ENCODE measurements at places on chromosomes 13 and 19. TPM values are rescaled to one million over a fixed set of nuclear protein-coding genes. Genes with fewer than 3 reads are reported as not detected.

Gene CYP2S1
- 0.46 TPM for polyA plus RNA-seq

DNA sequence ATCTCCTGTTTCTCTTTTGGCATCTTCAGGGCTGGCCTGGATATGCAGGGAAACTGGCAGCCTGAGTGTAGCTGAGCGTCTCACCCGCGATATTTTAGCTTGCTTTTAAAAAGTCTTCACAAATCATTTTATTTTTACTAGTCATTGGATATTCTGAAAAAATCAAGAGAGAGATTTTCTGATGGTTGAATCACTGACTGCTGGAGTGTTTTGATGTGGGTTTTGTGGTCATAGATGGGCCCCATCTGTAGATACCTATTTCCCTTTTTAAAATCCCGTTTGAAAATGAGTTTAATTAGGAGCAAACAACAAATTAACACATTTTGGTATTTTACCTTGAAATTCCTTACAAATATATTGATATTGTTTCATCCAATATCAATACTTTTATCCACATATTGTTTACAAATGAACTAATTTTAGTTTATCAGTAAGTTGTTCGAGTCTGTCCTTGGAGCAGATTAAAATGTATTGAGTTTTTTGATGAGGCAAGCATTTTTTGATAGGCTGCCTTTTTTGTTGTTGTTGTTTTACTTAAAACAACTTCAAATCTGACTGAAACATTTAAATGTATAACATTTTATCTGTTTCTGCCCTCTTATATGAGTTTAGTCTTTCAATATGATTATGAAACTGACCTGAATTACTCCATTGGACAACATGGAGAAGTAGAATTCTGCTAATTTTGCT is 21.5 kb upstream of the OXGR1 start:
- no peak for DNase-seq

DNA sequence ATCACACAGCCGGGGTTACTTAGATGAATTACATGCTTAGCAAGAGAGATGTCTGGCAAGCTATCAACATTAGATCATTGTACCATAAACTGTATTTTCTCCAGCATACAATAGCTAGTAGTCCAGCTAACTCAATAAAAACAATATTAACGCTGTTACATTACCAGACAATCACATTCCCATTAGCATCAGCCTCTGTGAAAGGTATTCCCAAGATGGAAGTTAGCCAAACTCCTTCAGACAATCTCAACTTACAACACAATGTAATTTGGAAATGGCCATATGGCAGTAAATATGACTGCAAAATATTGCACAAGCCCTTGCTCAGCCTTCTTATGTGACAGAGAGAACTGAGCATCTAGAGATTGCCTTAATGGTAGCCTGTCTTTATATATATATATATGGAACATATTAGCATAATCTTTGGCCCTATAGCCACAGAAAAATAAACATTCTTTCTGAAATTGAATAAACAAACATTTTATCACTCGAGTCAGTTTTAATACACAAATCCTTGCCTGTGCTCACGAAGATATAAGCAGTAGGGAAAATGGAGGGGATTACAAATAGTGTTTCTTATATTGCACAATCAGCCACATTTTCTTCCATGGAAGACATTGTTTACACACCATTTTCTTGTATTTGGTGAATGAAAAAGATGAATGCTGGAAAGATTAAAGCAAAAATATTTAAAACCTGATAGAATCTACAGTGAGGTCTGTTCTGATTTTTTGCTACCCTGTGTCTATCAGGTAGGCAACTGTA is 1060.5 kb downstream of the DIAPH3 start:
- no peak for DNase-seq

GRCh38 chr13:23866420-23867026 is 22.7 kb downstream of the MIPEP start:
- no peak for DNase-seq

DNA sequence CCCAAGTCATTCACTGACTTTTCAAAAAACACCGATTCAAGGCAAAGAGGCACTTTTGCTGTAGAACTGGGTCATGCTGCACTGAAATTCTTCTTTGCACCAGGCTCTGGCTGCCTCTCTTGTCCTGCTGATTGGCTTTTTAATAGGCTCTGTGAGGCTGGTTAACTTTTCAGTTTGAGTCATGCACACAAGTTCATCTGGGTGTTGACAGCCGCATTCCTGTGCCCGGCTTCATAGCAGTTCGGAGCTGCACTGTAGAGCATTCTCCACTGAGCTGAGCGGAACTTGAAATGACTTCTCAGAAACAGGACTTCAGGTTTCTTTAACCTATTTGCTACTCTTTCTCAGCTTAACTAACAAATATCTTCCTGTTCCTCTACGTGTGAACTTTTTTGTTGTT is 978.3 kb downstream of the UQCRFS1 start:
- no peak for DNase-seq

DNA sequence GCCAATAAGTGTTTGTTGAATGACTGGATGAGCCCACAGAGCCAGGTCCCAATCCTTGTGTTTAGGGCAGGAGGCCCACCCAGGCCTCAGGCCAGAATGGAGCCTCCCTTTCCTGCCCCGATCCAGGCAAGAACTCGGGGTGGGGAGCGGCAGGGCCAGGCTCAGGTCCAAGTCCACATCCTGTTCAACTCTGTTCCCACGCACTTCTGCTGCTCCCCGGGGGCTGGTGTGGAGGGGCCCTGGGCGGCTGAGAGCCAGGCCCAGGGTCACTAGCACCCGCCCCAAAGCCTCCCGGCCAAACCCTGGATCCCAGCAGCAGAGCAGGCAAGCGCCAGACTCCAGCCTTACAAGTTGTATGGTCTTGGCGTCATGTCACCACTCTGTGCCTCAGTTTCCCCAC is 8.0 kb downstream of the ANGPTL8 start:
- no peak for DNase-seq

Gene RNF113B
- polyA plus RNA-seq = not detected

DNA sequence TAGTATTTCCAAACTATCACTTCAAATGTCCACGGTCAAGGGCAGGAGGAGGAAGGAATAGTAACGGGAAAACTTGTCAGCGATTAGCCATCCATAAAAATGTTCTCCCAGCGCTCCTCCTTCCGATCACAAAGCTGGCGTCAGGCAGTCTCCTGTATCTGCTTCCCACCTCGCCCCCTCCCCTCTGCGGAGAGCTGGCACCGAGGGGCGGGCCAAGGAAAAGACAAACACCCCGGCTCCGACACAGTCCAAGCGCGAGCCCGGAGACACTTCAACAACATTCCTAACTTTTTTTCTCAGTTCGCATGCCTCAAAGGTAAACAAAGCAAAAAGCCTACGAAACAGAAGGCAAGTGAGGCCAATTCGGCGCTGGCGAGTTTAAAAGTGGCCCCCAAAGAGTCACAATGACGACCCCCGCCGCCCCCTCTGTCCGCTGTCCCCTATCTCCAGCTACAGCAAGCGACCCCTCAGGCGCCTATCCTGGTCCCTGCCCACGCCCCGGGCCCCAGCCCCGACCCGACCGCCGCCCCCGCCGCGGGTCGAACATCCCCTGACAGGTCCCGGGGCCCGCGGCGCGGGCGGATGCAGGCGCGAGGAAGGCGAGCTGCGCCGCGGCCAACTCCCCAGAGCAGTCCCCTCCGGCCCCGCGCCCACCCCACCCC is 736 bp downstream of the SMAD9 start:
- DNase-seq = peak; percentile 60

Gene GFY
- polyA plus RNA-seq = not detected

Gene RAB20
- 7.5 TPM for polyA plus RNA-seq

- DNase-seq = no peak
Measured at GRCh38 chr13:114054264-114054663, 78.2 kb downstream of the RASA3 start.

- no peak for DNase-seq
Measured at GRCh38 chr13:35966024-35966423, 165.2 kb downstream of the DCLK1 start.

DNA sequence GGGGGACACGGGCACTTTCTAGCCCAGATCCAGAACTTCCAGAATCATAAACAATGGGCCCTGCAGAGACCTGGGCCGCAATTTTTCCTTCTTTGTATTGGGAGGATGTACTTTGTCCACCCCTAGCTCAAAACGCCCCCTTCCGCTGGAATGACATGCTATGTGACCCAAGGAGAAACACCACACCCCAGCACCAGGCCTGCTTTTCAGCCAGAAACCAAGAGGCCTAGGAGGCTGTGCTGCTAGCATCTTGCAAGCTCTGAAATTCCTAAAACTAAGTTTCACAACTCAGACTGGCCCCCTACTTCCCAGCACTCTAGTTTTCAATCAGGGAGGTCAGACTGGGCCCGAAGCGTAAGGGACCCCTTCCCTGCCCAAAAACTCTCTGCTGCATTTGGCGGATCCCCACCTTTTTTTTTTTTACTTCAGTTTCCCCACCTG is 538 bp downstream of the LSM4 start:
- DNase-seq = no peak

- no peak for DNase-seq
Measured at GRCh38 chr19:16600824-16601223, 27.2 kb downstream of the MED26 start.

GRCh38 chr13:24693862-24694471 is 13.8 kb downstream of the ATP12A start:
- no peak for DNase-seq

GRCh38 chr13:74687442-74688182 is 553.4 kb upstream of the KLF12 start:
- DNase-seq = no peak

Gene IRGC
- not detected for polyA plus RNA-seq

- DNase-seq = no peak
Measured at GRCh38 chr19:38686530-38686888, 39.1 kb downstream of the ACTN4 start.

DNA sequence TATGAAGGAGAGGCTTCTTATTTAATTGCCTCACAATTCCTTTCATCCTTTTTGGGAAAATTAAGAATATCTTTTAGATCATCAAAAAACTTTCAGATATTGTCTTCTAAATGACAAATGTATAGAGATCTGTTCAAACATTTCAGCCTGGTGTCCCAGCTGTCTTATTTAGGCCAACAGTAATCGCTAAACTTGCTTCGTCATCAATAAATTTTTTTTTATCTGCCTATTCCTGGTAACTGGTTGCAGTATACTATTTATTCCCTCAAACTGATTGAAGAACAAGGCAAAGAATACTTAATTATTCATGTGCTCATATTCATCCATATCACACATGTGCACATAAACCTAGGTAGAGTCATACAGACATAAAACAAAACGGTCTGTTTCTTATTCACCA is 5.3 kb upstream of the MYO16 start:
- no peak for DNase-seq

GRCh38 chr13:49844181-49844580 is 51.7 kb upstream of the KPNA3 start:
- DNase-seq = no peak

Gene ZNF547
- 5.6 TPM for polyA plus RNA-seq

DNA sequence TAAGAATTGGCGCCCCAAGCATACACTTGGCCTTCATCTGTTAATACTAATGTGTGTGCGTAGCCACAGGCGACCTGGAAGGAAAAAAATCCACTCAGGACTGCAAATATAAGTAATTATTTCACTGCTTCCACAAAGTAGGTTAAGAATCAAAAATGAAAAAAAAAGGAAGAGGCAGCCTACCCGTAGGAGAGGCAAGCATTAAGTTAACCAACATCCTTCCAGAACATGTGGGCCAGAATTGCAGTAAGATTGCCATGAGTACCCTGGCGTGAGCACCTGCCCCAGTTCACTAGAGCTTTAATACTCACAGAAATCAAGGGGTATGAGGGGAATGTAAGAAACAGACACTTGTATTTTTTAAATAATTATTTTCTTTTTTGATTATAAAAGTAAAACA is 22.2 kb downstream of the RCBTB2 start:
- DNase-seq = no peak

Gene ZNF443
- polyA plus RNA-seq = 12.0 TPM

GRCh38 chr19:5478241-5478924 is 23.2 kb downstream of the ZNRF4 start:
- DNase-seq = no peak

DNA sequence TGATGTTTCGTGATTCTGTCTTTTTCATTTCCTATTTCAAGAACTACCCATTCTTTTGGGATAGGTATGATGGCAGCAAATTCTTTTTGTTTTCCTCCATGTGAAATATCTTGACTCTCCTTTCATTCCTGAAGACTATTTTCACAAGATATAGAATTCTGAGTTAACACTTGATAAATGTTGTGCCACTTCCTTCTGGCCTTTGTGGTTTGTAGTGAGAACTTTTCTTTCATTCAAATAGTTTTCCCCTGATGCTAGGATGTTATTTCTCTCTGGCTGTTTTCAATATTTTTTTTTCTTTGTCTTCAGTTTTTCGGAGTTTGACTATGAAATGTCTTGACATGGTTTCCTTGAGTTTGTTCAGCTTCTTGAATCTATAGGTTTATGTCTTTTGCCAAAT is 8.3 kb upstream of the TUBGCP3 start:
- DNase-seq = no peak

Gene NCAN
- not detected for polyA plus RNA-seq

- no peak for DNase-seq
Measured at GRCh38 chr13:84566780-84567179, 684.5 kb upstream of the SLITRK1 start.

DNA sequence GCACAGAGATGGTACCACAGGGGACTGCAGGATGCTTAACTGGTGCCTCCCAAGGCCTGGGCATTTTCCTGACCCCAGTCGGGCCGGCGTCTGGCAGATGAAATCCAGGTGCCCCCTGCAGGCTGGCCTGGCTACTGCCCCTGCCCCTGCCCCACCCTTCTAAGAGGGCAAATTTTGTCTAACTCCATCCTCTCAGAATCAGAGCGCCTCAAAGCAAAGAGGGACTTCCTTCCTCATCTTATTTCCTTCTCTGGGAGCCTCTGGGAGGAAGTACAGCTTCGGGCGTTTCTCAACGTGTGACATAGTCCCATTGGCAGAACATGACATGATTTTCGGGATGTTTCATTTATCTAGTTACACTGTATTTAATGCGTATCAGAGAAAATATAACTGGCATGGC is 2.7 kb downstream of the PRKACA start:
- DNase-seq = no peak

- no peak for DNase-seq
Measured at GRCh38 chr19:49390929-49391359, 2.9 kb downstream of the KASH5 start.

DNA sequence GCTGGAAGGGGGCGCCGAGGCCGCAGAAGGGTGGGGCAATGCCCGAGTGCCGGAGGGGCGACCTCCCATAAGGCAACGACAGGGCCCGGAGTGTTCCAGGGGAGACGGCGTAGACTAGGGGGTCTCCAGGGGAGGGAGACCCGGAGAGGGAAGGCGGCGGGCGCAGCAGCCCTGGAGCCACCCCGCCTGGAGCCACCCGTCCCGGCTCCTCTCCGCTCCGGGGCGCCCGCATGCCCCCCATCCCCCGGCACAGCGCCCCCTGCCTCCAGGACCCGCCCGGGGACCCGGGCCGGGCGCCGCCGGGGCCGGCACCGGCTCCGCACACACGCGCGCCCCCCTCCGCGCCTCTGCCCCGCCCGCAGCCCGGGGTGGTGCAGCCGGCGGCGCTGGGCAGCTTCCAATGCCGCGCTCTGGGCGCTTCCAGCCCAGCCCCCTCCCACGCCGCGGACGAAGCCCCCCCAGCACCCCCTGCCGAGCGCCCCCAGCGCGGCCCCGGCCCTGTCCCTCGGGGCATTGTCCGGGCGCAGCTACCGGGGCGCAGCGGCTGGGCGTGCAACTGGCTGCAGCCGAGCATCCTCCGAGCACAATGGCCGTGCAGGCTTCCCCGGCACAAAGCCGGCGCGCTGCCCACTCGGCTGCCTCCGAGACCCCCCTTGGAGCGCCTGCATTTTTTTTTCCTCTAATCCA is 519 bp downstream of the PTPRS start:
- no peak for DNase-seq

Data from right renal pelvis (tissue), 4 donors.